Globus pallidus (tissue), 1 donor: ENCODE measurements at places on chromosomes 12 and 14.

- no peak for DNase-seq
Measured at GRCh38 chr14:98227727-98228111, 1044.3 kb downstream of the BCL11B start.

DNA sequence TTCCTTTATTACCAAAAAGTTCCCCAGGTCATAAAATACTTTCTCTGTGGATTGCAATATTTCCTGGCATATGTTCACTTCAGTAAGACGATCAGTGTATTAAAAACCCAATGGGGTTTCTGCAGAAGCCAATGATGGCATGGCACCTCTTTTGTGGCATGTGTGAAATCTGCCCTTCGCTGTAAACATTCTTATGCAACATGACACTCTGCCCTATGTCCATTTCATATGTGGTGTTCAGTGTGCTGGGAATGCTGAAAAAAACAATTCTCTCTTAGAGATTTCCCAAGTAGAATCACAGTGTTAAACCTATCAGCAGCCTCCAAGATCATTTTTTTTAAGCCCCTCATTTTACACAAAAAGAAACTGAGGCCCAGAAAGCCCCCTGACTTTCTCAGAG is 2.3 kb upstream of the MYBPC1 start:
- no peak for DNase-seq

GRCh38 chr12:58906917-58907316 is 13.4 kb downstream of the LRIG3 start:
- DNase-seq = no peak

DNA sequence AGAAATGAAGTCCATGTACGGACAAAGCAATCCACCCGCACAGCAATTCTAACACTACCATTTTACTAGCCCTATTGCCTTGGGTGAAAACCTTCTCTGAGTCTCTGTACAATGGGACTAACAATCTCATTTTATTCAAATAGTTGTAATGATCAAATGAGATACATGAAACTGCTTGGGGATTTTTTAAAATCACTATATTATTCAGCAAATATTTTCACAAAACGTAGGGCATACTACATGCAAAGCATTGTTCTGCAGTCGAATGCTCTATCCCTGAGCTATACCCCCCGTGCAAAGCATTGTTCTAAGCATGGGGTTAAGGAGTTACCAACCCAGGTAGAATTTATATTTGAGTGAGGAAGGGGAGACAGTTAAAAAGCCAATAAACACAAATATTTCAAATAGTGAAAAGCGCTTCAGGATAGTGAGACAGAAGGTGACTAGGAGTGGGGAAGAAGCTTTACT is 554 bp upstream of the ATF7 start:
- no peak for DNase-seq

GRCh38 chr12:55972042-55972441 is 1.8 kb upstream of the RAB5B start:
- no peak for DNase-seq
